Cortex of kidney (tissue), 1 donor: ENCODE measurements at places on chromosomes 4 and X.

DNA sequence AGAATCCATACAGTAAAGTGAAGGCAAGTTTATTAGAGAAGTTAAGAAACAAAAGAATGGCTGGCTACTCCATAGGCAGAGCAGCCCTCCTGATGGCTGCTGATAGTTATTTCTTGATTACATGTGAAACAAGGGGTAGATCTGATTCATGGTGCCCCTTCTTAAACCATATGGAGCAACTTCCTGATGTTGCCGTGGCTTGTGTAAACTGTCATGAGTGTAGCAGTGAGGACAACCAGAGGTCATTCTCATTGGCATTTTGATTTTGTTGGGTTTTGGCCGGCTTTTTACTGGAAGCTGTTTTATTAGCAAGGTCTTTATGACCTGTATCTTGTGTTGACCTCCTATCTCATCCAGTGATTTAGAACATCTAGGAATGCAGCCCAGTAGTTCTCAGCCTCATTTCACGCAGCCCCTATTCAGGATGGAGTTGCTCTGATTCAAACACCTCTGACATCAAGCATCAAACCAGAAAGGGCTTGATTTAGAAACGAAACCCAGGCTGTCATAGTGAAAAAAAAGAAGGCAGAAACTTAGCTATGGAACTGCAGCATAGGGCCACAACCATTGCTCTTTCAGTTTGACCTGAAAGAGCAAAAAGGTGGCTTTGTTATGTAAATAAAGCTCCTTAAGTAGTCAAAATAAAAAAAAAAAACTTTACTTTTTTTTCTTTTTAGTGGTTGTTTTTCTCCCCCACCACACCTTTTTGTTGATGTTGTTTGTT, 37.8 kb downstream of the SPCS3 start:
- DNase-seq = no peak

- DNase-seq = no peak
Observed at GRCh38 chrX:25599061-25599460, 539.1 kb upstream of the MAGEB18 start.

GRCh38 chrX:57044245-57044644, 48.9 kb upstream of the SPIN3 start:
- no peak for DNase-seq

DNA sequence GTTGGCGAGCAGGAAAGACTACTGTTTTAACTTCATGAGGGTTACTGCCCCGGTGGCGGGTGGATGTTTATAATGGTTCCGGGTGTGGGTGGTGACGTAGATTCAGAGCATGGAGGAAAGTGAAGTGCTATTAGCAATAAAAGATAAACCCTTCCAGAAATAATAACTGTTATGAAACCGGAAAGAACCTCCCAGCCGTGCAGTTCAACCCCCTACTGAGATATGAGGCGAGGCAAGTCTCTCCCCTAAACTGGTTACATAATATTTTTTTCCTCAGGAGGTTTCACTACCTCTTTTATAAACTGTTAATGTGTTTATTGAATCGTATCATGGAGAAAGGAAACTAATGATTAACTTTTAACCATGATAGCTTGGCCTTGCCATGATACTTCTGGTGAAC, 33.9 kb upstream of the STIM2 start:
- DNase-seq = no peak

- no peak for DNase-seq
Observed at GRCh38 chr4:94577136-94577535, 125.4 kb downstream of the PDLIM5 start.

DNA sequence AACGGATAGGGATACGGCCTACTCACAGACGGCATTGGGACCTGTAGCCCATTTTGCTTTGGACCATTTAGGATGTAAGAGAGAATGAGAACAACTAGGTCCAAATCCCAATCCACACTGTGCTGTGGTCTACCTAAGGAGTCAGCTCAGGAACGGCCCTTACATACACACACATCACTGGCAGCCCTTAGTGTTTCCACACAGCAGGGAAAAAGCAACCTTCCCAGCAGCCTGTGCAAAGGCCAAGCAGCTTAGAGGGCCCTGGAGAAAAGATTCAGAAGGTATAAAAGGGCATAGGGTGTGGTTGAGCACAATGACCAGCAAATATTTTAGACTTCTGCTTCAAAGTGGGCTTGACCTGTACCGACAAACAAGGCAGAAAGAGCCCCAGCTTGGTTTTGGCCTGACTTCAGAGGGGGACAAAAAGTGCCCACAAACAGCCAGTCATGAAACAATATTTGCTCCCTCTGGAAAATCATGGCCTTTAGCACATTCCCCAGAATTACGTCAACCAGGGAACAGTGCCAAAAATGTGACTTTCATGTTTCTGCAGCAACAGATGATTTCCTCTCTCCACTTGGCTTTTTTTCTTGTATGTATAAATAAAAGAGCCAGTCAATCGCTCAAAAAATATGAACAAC, 359.5 kb upstream of the FGF16 start:
- no peak for DNase-seq

DNA sequence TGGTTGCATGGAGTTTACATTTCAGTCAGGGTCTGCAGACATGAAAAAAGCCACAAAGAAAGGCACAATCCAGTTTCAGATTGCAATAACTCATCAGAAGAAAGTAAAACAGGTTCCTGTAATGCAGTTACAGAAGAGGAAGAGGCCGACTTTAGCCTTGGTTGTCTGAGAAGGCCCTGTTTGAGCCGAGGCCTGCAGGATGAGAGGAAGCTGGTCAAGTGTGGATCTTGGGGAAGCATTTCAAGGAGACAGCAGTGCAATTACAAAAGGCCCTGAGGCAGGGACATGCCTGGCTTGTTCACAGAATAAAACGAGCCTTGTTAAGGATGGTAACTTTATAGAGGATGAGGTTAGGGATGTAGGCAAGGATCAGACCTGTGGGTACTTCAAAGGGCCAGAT, 62.4 kb downstream of the AFF2 start:
- DNase-seq = no peak

- DNase-seq = no peak
Observed at GRCh38 chr4:143251348-143251747, 66.6 kb downstream of the USP38 start.

DNA sequence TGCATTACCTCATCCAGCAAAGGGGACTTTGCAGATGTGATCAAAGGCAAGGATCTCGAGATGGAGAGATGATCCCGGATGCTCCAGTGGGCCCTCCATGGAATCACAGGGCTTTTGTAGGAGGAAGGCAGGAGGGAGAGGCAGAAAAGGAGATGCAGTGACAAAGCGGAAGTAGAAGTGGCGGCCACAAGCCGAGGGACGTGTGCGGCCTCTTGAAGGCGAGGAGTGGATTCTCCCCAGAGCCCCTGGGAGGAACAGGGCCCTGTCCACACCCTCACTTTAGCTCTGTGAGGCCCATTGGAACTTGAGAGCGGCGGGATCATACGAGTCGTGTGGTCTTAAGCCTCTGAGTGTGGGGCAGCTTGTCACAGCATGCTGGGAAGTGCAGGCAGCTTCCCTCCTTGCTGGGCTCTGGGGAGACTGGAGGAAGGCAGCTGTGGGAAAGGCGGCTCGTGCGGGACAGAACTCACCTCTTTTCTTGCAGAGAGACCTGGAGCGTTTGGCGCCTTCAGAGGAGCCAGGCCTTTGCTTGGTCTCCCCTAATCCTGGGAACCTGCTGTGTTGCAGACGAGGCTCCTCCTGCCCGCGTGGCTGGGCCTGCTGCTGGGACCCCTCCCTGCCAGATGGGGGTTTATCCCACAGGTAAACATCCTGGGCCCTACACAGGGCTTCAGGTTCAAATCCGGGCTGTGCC, 10.2 kb downstream of the SH3TC1 start:
- DNase-seq = no peak

DNA sequence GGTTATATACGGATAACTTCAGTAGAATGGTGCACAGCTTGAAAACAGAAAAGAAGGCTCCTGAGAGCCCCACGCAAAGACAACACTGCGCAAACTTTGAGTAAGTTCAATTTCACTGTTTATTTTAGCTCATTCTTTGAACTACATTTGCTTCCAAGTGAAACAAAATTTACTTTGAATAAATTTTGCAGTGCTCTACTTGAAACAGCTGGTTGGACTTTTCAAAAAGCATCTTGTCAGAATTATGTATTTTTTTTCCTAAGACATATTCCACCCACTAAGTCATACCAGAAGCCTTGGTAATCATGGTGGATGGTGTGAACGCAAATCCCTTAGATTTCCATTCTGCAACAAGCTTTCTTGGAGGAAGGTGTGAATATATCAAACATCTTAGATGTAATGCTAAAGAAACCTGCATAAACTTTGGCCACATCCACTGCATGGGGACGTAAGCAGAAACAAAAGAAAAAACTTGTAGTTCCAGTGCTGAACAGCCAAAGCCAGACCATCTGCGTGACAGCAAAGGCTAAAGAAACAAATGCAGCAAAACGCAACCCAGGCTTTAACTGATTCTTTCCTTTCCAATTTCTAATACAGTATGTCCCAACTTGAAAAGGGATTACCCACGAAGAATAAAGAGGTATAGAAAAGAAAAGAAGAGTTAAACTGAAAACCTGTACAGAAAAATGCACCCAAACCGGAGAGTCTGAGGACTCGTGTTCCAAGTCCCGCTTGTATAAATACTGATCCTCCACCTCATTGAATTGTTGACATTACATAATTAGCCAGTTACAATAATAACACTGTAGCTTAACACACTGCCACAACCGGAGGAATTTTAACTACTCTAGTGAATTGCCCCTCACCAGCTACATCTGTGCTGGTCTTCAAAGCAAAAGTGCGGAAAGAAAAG, 90.9 kb downstream of the SH3RF1 start:
- DNase-seq = no peak

DNA sequence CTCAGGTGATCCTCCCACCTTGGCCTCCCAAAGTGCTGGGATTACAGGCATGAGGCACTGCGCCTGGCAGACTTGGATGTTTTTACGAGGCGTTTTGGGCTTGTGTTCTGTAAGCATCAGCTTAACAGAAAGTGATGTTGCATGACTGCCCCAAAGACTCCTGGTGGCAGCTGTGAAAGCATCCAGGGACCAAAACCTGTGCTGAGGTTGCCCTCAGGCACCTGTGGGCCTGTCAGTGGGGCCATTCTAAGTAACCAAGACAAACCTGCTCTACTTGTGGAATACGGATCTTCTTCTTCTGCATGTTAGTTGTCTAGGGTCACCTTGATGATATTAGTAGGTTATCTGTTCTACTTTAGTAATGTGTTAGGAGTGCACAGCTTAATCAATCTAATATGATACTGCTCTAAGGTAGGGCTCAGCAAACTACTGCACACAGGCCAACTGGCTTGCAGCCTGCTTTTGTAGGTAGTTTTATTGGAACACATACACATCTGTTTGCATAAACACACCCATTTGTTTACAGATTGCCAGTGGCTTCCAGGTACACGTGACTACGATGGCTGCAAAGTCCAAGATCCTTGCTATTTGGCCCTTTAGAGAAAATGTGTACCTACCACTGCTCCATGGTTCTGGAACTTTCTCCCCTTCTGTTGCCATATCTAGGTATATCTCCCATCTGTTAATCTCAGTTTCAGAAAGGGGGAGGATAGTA, 136.7 kb downstream of the GPR143 start:
- no peak for DNase-seq

GRCh38 chrX:153398275-153398960, 2.7 kb downstream of the PNMA6E start:
- no peak for DNase-seq

GRCh38 chr4:141912831-141913230, 276.4 kb downstream of the IL15 start:
- DNase-seq = no peak

DNA sequence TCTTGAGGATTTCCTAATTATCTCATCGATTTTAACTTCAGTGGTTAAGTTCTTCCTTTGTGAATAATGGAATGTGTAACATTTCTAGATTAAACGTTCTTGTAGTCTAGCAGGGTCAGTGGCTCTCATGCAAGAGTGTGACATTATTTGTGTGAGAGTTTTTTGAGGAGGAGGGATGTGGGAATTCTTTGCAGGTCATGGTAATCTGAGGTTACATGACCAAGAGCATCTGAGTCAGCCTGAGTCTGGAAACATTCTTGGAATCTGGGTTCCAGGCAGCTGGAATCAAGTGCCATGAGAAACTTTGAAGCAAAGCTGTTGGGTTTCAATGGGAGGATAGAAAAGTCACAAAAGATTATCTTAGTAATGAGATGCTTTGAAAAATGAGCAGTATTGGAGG, 49.5 kb downstream of the GK start:
- no peak for DNase-seq

DNA sequence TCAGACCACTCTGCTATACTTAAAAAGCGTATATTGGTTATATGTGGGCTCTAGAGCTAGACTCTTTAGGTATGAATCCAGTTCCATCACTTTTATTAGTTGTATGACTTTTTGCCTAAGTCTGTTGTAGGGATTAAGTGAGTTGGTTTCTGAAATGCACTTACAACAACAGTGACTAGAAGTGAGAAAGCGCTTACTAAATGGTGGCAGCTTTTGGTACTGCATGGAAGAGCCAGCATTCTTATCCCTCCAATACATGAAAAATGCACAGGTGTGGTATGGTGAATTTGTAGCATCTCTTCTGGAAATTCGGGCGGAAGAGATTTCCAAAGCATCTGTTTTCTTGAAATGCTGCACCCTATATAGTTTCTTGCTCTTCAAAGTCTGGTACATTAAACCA, 117.1 kb downstream of the SPANXA1 start:
- no peak for DNase-seq
